Right renal cortex interstitium (tissue), 3 donors: ENCODE measurements at places on chromosomes 1 and 21.

GRCh38 chr1:177306019-177306415 is 135.3 kb downstream of the BRINP2 start:
- DNase-seq, result no peak

- DNase-seq, result no peak
These were observed 33.3 kb downstream of the PIK3CD start for GRCh38 chr1:9684801-9685200.

- DNase-seq, result no peak
These were observed 114.9 kb downstream of the SLC35F3 start for GRCh38 chr1:234019387-234019786.

GRCh38 chr1:246583056-246583440 is 16.8 kb downstream of the CNST start:
- no peak for DNase-seq

DNA sequence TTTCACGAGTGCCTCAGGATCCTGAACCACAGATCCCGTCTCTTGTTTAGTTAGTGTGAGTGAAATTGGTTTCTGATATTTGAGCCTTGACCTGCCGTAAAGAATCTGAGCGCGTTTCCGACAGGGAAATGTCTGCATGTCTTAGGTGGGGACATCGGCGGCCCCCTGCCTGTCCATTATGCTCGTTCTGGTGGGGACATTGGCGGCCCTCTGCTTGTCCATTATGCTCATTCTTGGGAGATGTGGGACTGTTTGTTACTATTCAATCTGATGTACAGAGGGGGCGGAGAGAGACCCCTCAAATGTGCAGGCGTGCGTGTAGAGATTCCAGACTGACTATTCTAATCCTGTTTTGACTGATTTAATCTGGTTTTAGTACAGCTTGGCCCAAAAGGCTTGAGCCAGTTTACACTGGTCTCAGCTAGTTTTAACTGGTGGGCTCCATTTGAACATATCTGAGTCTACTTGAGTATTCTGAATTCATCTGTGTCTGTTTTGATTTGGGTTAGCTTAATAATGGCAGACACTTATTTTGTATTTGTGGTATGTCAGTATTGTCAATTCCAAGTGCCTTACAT is 6.6 kb upstream of the TINAGL1 start:
- no peak for DNase-seq

GRCh38 chr1:96772972-96773371 is 51.4 kb downstream of the PTBP2 start:
- DNase-seq, result no peak

- no peak for DNase-seq
These were observed 6.6 kb upstream of the APP start for GRCh38 chr21:26177187-26177586.

- DNase-seq, result no peak
These were observed 91.1 kb upstream of the NR5A2 start for GRCh38 chr1:199936441-199936840.

GRCh38 chr1:82141390-82141789 is 340.7 kb downstream of the ADGRL2 start:
- no peak for DNase-seq

DNA sequence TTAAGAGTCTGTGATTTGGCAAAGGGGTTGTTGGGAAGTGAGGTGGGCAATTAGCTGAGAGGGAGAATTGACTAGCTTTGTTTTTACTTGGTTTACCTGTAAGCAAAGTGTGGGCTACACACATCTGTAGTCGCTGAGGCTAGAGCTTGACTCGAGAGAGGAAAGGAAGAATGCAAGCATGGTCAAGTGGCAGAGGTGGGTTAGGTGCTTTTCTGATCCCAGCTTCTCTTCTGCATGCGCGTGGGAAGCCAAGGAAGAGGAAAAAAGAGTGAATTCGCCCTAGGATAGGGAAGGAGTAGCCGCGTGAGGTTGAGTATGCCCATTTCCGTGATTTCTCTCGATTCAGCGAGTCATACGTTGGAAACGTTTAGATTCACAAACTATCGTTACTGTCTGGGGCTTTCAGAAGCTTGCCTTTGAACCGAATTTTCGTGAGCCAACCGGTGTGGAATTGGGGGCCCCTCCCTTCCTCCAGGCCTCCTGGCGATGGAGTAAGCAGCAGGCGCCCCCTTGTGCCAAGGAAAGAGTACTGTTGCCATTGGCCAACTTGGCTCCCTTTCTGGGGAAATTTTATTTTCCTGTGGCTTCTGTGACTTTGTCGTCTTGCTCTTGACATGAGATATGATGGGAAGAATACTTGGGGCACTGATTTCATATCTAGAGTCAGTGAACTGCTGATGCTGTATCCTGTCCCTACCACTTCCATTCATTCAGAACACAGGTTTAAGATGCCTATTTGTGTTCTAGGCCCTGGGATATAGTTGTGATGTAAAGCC is 1.3 kb downstream of the PIGV start:
- DNase-seq, result no peak

GRCh38 chr1:119358636-119359035 is 9.9 kb upstream of the HAO2 start:
- DNase-seq, result no peak

DNA sequence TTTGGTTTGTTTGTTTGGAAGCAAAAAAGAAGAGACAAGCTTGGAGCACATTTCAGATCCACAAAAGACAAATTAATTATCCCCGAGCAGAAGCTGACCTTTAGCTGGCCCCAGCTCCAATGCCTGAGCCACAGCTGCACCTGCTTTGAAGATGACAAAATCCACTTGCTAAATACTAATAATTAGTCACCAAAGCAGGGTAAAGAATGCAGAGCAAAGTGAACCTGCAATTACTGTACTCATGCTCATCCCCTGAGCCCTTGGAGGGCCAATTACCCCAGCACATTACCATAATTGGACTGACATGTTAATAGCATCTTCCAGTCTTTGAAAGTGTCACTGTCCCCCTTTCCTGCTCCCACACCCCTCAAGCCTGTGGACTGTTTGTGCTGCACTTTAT is 38.2 kb upstream of the KCND3 start:
- no peak for DNase-seq

GRCh38 chr1:55338448-55338820 is 123.3 kb upstream of the USP24 start:
- DNase-seq, result no peak

DNA sequence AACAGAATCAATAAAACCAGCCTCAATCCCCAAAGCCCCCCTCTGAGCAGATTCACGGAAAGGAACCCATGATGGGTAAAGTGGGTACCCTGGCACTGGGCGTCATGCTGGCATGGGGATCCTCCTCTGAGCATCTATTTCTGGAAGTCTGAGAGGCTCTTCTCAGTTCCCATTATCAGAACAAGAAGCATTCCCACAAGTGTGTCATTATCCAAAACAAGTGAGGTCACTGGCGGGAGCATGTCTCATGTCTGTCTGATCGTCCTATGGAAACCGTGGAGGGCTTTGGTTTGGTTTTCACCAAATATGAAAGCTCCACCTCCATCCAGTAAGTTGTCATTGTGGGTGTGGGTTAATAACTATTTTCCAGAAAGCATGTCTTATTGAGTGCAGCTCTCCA is 70.7 kb downstream of the PGM1 start:
- DNase-seq, result no peak

DNA sequence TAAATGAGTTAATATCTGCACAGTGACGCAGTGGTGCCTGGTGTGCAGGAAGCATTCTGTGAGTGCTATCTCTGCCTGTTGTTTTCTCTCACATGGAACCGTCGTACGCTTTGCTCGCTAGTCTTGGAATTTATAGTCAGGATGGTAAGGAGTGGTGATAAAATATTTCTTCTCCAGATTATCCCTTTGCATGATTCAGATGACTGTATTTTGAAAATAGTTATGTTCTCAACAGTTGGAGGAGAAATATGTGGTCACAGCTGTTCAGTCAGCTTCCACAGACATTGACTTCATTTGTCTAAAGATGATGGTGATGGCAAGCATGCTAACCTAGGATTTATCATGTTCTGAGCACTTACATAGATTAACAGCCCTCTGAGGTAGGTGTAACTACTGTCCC is 41.3 kb upstream of the VAMP3 start:
- no peak for DNase-seq

DNA sequence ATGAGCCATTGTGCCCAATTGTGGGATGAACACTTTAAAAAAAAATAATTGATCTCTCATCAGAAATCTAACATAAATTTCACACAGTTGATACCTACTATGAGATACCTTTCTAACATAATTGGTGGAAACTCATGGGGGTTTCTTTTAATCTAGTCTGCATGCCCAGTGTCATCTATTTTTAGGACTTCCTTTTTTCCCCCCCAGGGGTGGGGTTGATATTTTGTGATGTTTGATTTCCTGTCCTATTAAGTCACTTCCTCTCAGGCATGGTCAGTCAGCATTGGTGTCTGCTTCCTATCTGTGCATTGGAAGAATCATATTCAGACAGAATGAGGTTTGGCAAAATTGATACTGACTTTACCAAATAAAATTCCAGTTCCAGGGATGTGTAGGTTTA is 21.5 kb downstream of the NFYC start:
- no peak for DNase-seq

GRCh38 chr1:114088392-114089299 is 65.0 kb downstream of the SYT6 start:
- DNase-seq, result no peak

DNA sequence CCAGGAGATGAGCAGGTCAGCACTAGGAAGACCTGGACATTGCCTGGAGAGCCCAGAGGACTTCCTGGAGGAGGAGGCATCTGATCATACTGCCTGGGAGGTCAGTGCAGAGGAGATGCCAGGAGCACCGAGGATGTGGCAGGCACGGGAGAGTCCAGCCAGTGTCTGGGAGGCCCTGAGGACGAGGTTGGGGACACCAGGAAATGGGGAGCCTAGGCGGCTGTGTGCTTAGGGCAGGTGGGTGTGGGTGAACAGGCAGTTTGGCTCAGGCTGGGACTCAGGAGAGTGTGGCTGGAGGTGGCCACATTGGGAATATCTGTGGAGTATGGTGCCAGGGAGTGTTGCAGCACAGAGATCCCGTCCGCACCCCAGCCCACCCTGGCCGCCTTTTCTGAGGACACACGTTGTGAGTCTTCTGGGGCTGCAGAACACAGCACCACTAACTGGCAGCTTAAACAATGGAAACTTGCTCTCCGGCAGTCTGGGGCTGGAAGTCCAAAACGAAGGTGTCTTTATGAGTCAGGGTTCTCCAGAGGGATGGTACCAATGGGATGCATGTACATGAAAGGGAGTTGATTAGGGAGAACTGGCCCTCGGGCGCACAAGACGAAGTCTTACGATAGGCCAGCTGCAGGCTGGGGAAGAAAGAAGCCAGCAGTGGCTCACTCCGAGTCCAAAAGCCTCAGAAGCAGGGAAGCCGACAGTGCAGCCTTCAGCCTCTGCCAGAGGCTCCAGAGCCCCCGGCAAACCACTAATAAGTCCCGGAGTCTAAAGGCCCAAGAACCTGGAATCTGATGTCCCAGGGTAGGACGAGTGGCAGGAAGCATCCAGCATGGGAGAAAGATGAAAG is 58.0 kb downstream of the FAAP20 start:
- no peak for DNase-seq

- no peak for DNase-seq
These were observed 182.3 kb downstream of the RRAGC start for GRCh38 chr1:38677311-38677710.

DNA sequence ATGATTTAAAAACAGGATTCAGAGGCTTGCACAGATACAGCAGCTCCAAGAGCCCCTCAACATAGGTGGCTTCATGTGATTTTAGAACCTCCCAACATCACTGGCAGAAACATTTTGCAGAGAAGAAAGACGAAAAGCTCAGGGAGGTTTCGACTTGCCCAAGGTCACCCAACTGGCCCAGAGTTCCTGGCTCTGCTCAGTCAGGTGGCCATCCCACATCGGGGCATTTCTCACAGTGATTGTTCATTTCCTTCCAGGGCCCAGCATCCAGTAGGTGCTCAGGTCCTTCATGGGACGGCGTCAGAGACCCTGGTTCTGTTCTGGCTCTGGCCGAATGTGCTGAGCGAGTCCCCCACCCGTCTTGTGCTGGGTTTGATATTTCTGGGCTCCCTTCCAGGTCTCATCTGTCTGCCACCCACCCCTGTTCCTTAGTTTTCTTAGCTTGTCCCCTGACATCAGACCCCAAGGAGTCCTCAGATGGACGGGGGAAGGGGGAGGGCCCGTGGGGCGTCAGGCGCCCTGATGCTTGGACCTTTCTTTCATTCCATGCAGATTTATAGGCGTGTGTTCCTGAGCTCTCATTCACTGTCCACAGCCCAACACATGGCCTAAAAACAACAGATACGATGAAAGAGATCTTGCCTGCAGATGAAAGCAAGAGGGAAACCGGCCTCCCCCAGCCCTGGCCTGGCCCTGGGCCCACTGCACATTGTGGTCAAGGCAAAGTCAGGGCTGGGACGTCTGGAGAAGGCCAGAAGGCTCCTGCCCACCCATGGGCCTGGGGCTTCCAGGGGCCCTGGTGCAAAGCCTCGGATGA is 123.1 kb upstream of the ZBTB40 start:
- no peak for DNase-seq

DNA sequence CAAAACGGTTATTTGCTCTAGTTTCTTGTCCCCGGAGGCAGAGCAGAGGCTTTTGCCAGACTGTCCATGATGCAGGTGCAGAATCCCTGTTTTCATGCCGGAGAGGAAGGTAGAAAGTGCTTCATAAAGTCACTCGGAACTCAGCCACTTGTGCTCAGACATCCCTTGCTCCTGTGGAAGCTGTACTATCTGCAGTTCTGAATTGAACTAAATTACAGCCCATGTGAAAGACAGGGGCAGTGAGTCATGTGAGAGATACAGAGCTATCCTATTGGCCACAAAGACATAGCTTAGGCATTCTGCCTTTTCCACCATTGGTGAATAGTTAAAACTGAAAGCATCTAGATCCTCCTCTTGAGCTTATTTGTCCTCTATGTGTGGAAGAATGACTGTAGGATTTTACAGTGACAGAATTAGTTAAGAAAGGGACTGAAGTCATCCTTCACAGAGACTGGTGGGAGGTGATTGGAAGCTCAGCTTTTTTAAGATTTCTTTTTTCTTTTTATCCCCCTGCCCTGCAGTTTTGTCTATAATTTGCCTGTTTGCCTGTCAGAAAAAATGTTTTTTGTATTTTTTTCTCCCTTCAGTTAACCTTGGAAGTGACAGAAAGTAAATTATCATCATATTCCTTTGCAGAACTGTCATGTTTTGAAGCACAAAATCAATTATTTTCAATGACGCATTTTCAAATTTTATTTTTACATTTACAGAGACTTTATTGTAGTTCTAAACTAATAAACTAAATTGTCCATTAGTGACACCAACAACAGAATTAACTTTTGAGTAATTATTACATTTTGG is 298.6 kb downstream of the PTPRC start:
- DNase-seq, result peak; percentile 57

- DNase-seq, result peak; percentile 3
These were observed 212.7 kb downstream of the ZP4 start for GRCh38 chr1:237677979-237678378.

GRCh38 chr1:212514782-212515181 is 82.1 kb downstream of the NENF start:
- DNase-seq, result no peak
